Activated gamma-delta T cell treated with anti-CD3 and anti-CD28 coated beads, Interleukin-2, amount 50 U/mL, for 16 hours (primary cell): ENCODE measurements at places on chromosomes 6 and 20.

DNA sequence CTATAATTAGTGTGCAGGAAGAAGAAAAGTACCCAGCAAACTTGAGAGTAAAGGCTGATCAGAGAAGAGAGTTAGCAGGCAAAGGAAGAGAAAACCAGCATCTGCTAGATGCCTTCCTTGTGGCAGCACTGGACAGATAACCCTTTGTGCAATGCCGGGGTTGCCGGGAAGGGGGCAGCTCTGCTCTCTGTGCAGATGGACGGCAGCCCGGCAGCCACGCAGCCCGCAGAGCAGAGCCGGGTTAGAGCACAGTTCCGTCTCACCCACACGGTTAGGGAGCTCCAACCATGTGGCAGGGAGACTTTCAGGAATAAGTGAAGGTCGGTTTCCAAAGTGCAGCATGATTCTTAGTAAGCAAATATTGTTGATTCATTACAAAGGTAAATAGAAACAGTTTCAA, 80.0 kb upstream of the RPS6KA2 start:
- no peak for DNase-seq

GRCh38 chr6:90080876-90081481, 186.7 kb downstream of the GJA10 start:
- DNase-seq = peak; percentile 69

DNA sequence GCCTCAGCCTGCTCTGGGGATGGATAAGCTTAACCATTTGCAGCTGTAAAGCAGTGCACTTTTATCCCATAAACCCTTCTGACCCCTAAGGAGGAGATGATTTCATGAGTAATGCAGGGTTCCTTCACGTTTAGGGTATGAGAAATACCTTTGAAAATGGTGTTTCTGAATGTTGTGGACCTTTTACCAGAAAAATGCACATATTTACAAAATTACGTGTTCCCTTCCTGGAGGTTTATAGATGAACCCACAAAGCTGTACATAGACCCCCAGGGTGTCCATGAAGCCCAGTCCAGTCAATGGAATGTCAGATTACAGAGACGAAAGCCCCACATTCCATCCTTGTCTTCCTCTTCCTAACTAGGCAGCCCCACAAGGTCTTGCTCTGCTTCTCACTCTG, 78.6 kb upstream of the INSM1 start:
- DNase-seq = no peak

GRCh38 chr6:106637717-106638341, 8.5 kb downstream of the QRSL1 start:
- no peak for DNase-seq

GRCh38 chr6:34585512-34586061, 29.5 kb upstream of the SPDEF start:
- DNase-seq = no peak

- no peak for DNase-seq
Observed at GRCh38 chr20:63682384-63683139, 13.9 kb upstream of the TNFRSF6B start.

GRCh38 chr20:24350923-24351368, 118.5 kb upstream of the SYNDIG1 start:
- no peak for DNase-seq

GRCh38 chr6:15364401-15365037, 118.7 kb downstream of the JARID2 start:
- no peak for DNase-seq

- DNase-seq = no peak
Observed at GRCh38 chr20:33477386-33478234, 12.3 kb upstream of the CBFA2T2 start.

GRCh38 chr6:16805243-16805950, 44.1 kb upstream of the ATXN1 start:
- no peak for DNase-seq

DNA sequence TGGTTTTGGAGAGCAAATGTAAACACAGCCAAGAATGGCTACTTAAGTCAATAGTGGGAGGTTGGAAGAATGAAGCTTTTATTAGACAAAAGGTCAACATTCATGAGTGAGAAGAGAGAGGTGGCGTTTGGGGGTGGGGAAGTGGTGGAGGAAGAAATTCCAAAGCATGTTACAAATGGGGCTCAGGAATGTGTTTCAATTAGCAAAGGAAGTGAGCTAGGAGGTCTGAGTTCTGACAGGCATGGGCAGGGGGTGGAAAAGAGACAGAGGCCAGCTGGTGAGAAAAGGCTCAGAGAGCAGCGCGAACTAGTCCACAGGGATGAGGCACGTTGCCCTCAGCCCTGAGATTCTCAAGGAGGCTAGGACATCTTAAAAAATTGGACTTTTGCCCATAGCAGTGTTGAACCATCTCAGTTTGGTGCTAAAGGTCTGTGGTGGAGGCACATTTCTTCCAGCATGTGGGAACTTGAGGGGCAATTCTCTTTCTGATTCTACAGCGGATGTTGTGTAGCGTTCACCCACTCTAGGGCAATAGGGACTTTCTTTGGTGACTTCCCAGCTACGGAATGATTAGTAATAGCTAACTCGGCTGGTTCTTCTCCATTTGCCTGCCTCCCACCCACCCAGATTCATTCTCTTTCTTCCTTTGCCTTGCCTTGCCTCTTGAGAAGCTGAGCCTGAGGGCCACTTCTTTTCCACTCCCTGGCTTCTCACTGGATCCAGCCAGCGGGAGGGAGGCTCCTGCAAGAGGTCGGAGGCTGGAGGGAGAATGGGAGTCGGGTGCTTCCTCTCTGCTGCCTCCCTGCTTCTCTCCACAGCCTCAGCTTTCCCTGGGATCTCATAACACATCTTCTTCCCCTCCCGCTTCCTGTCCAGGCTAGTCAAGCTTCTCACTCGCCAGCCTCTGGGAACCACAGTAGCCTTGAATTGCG, 45.1 kb upstream of the NEDD9 start:
- DNase-seq = no peak

DNA sequence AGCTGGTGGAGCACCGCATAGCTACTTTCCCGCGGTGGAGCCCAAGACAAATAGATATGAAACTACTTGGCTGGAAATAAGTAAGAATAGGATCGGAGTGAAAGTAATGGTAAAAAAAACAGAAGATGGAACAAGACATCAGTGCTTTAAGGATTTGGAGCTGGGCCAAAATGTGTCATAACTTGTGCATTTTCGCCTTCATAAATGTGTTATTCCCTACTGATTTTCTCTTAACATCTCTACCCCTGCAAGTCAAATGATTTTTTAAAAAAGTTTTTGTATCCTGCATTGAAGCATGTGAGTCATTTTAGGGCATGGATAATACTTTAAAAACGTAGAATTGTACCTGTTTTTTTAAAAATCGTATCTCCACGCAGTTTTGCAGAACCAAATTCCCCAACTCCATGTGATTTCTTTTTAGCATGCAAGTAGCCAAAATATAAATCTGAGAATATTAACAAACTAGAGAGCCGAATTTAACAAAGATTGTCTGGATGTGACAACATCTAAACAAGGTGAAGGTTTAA, 882 bp upstream of the FAM184A start:
- DNase-seq = no peak

DNA sequence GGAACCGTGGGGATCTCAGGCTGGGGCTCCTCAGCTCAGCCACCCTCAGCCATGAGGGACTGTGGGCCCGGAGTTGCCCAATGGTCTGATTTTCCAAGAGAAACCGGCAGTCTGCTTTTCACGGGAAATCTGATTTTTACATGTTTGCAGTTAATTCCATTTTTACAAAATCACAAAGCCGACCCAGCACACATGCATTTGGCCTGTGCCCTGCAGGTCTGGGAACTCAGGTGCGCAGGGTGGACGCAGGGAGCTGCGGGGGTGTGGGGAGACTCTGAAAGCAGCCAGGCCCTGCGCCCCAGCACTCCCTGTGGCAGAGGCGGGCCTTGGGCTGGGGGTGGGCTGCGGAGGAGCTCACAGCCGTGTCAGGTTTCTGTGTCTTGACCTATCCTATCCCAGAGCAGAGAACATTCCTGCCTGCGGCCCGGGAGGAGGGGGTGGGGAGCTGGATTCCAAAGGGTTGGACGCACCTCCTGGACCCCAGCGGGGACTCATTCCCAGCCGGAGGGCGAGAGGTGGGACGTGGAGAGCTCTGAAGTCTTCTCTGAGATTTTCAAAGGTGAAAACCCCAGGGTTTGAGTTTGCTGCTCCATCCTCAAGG, 60.6 kb downstream of the ADNP start:
- DNase-seq = no peak

- no peak for DNase-seq
Observed at GRCh38 chr6:6635869-6636268, 47.3 kb downstream of the LY86 start.

DNA sequence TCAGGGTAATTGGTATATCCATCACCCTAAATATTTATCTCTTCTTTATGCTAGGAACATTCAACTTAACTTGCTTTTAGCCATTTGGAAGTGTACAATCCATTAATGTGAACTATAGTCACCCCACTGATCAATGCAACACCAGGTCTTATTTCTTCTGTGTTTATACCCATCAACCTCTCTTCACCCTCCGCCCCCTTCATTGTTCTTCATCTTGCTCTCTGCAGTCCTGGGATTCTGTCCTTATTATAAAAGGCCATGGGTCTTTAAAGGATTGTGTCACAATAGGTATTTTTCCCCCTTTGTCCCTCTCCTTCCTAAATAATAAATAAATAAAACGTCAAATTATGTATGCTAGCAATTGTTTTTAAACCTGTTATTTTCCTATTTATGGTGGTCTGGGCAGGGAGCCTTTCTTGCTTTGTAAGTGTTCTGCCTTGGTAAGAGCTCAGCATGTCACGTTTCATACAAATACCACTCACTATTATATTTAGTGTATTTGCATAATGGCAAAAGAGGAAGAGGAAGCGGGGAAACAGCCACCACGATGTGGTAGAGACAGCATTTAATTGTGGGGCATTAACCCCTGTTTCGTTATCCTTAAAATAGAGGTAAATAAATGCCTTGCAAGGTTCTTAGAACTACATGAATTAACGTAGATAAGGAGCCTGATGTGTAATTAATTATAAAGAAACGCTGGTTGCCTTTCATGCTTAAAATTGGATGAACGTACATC, 1.9 kb downstream of the ABRACL start:
- DNase-seq = no peak

DNA sequence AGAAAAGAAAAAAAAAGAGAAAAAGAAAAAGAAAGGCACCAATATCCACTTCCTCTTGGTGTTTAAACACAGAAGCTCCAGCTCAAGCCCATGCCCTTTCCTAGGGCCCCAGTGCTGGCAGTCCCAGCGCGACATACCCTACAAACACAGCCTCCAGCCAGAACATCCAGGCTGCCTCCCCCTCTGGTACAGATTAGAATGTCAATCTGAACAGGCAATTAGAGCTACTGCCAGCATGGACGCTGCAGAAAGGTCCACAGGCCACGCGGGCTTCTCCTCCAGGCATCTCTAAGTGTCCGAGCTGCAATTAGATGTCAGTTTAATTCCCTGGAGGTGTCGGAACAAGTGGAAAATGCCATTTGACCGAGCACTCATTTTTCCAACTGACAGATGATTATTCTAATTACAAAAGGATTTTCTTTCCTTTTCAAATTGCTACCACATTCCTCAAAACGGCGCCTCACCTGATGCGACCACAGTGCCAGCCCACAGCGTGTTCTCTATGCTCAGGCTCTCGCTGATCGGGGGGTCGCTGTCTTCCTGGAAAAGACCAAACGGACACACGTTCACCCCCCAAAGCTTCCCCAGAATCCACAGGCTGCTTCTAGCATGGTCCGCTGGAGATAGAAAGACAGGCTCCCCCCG, 79.5 kb downstream of the ATP9A start:
- DNase-seq = no peak

DNA sequence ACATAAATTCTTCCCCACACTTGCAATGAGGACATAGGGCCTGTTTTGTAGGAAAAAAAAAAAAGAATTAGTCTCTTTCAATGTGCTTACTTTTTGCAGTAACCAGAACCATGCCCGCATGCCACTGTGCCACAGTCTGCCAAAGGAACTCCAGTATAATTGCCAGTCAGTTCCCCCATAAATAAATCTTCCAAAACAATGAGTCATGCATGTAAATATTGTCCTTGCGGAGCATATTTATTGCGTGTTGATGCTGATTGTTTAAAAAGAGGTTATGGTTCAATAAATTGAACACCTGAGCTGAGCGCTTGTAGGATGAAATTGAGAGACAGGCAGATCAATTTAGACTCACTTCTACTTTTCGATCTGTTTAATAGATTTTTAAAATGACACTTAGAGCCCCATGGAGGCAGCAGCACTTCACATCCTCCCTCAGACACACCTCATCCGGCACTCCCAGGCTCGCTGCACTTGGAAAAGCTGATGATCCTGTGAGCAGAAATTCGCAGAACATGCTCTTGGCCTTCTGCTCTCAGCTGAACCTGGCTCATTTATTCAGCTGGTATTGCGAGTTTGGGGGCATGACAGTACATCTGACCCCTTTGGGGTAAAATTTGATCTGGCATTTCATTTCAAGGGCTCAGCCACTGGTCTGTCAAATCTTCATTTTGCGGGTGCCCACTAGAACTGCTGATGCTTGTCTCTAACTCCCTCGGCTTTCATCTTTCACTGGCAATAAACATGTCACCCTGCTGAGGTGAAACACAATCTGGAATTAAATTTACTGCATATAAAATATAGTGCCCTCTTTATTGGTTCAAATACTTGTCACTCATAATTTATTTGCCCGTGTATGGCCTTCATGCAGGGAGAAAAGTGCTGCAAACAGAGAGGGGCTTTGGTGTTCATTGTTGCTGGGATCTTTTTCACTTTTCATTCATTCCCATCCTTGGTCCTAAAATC, 371.1 kb upstream of the POU3F2 start:
- DNase-seq = no peak

- no peak for DNase-seq
Observed at GRCh38 chr6:115594891-115595290, 465.8 kb downstream of the FRK start.

DNA sequence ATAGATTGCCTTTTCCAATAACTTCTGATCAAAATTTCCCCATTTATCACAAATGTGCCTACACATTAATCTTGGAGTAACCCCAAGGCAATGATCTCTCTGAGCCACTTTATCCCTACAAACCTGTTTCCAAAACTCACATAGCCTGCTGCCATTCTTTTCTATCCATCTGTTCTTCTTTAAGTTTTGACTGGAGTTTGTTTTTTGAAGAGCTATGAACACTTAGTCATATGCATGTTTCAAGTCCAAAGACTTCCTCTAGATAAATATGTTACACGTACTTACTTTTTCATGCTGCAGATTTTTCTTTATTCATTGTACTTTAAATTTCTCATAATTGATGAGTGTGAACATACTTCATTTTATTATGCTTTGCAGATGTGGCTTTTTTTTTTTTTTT, 488.9 kb upstream of the CITED2 start:
- DNase-seq = no peak

DNA sequence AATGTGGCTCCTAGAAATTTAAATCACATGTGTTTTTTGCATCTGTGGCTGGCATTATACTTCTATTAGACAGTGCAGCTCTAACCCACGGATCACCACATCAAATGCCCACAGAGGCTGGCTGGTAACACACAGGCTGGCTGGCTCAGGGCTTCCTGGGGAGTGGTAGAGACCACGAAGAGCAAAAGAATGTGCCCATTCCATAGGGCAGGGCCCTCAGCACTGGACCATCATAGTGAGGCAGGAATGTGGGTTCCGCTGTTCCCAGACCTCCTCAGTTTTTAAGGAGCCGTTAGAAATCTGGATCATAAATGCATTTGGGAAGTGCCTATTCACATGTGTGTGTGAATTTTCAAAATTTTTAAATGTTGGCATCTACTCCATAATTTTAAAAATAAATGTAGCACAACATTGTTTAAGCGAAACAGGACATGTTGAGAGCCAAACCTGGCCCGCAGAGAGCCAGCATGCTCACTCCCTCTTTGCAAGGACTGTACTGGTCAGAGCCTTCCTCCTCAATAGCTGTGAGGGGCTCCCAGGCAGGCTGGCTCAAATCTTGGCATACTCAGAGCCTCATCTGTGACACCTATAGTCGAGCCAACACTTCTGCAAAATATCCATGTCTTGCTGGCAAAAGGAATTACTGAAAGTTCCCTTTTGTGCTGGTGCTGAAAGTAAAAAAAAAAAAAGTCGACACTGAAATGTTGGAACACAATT, 190.5 kb downstream of the FNDC1 start:
- DNase-seq = no peak
